ENCODE measurements at places on chromosomes 4 and X.

GRCh38 chr4:184863916-184864315 lies 38.1 kb upstream of the ACSL1 start:
- no peak for DNase-seq

DNA sequence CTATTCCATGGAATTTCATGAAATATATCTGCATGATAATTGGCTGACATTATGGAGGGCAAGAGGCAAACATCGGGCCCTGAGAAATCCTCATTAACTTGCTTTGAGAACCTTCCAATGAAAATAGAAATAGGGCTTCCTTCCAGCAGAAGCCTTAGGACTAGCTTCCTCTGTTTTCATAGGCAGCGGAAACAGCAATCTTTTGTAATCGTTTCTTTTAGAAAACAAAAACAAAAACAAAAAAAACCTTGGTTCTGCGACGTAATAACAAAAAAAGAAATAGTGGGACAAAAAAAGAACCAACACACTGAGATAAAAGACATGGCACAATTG lies 62.9 kb downstream of the GEMIN8 start:
- no peak for DNase-seq

DNA sequence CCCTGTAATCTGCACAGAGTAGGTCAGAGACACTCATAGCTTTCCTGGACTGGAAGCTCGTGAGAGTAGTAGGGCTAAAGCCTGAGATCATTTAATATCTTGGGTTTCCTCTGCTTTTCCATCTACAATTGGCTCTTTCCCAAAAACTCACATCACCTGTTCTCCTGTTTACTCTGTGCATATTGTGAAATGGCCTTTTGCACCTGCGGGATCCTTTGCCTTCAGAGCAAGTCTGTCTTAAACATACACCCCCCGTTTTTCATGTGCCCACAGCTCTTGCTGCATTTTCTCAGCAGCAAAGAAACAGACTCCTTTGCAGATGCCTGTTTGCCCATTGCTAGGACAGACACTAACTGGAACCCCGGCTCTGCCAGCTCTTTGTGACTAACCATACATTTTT lies 608.3 kb upstream of the PCDH10 start:
- DNase-seq = no peak

DNA sequence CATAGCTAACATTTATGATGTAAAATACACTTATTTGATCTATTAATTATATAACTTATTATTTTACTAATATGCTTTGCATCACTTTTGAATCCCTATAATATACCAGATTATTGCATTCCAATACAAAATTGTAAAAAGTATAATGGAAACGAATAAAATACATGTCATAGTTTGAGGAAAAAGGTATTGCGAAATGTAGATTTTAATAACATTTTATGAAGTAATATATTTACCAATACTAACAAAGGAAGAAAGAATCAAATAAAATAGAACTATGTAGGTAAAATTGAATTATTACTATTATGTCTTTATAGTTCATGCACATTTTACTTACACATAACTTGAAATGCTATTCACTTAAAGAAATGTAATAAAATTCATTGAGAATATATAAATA lies 1300.2 kb downstream of the ADGRL3 start:
- DNase-seq = no peak

DNA sequence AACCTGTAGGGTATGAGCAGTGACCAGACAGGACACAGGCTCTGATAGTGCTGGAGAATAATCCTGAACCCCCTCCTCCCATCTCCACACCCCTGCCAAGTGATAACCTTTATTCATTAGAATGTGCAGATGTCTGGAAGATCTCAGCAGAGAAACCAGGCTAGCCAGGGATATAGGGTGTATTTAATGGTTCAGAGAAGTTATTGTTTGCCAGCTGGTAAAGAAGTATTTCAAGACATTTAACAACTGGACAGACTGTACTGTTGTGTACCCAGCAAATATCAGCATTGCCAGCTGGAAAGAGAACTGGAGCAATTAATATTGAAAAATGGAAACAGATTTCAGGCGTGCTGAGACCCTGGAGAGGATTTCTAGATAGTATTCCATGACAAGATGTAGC lies 94.5 kb downstream of the RASGEF1B start:
- no peak for DNase-seq

- no peak for DNase-seq
These were observed 36.9 kb downstream of the FHDC1 start for GRCh38 chr4:152972821-152973628.

- no peak for DNase-seq
These were observed 66.7 kb downstream of the COQ2 start for GRCh38 chr4:83217721-83218522.

DNA sequence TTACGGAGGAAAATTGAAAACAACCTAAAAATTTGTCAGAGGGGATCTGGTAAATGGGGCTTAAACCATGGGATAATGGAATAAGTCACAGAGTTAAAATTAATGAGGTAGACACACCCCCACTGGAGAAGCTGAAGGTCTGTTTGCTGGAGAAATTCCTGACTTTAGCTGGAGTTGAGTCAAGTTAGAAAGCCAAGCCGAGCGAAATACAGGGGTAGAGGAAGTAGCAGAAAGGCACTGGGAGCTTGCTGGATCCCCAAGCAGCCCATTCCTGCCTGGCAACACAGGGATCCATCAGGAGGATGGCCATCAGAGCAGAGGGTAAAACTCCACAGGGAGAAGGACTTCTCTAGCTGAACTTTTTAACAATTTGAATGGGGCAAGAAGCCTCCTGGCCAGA lies 163.8 kb downstream of the ATRX start:
- DNase-seq = no peak

DNA sequence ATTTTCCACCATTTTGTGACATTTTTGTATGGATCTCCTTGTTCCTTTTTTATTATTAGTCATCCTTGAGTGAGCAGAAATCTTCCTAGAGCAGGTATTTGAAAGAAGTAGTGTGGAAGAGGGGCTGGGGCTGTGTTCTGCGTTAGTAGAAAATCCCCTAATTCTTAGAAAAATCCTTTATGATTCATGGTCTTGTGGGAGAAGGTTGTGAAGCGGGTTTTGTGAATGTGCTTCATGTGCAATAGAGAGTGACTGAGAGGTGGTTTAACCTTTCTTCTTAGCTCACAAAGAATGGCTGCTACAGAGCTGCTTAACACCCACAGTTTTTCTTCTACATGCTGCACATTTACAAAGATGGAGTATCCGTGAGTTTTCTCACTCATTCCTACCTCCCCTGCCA lies 220.5 kb downstream of the IDS start:
- DNase-seq = no peak

DNA sequence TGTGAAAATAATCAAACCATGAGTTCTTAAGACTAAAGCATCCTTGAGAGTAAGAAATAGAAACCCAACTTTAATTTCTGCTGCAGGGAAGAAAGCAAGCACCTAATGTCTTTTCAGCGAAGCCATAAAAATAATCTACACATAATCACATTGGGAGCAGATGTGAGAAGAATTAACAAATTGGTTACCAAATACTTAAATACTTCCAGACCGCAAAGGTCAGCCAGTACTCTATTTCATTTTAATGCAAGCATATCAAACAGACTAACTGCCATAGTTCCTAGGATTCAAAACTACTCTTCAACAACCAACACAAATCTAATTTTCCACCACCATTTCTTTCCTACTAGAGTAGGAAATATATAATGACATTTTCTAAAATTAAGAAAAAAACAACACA lies 144.8 kb upstream of the SLIT2 start:
- no peak for DNase-seq

- DNase-seq = peak; percentile 22
These were observed 252.4 kb upstream of the CPEB2 start for GRCh38 chr4:14749910-14750309.

Measured in HL-60 (cell line).